ENCODE measurements at places on chromosomes 7 and 10. TPM values are rescaled to one million over a fixed set of nuclear protein-coding genes. Genes with fewer than 3 reads are reported as not detected.

The UNCX gene
- not detected for total RNA-seq

The GATA3 gene
- not detected for total RNA-seq

DNA sequence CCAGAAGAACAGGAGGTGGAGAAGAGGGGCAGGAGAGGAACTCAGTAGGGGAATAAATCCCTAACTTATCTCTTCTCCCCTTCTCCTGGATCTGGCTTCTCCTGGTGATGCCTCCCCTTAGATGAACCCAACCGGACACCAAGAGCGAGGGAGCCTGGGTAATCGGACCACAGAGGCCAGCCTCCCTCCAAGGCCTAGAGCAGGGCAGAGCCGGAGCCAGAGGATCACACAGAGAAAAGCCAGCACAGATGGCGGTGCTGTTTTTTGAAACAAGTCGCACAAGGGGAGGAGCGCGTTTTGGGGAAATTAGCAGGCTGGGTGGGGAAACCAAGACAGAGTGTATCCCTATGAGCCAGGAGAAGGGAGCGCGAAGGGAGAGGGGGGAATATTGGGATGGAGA is 4.9 kb upstream of the SRRM3 start:
- no peak for DNase-seq

The ITPRID1 gene
- 0.45 TPM for total RNA-seq

DNA sequence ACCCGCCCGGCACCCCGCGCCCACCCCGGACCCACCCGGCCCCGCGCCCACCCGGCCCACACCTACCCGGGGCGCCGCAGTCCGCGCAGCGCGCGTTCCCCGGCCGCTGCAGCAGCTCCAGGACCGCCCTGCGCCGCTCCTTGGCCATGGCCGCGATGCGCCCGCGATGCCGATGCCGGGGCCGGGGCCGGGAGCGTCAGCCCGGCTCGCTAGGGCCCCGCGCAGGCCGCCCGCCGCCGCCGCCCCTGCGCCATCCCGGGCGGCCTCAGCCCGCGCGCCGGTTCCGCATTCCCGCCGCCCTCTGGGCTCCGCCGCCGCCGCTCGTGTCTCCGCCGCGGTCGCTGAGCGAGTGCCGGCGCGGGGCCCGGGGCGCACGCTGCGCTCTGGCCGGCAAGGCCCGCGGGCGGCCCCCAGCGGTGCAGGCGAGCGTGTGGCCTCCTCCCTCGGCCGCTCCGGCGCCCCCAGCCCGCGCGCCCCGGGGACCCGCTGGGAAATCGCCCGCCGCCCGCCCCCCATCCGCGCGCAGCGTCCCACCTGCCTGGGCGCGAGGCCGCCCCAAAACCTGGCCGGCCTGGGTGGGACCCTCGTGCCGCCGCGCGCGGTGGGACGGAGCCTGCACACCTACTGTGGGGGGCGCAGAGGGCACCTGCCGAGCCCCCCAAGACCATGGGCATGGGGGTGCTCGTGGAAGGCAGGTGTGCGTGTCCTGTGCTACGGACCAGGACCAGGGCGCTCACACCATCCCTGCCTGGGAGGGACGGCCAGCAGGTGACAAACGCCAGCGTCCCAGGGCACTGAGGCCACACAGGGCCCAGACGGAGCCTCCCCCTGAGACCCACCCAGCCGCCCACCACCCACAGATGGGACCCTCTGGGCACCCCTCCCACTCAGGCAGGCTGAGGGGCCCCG is at the start of gene ADAP1:
TSS of gene ADAP1 (minus strand) at position 351 of the 909 bp plus-strand sequence. CDS start at position 148, 203 bp downstream.
- peak; percentile 73 for DNase-seq

All from GM23338 (cell line).